Activated naive CD4-positive, alpha-beta T cell (primary cell): ENCODE measurements at places on chromosomes 1 and 21.
A peak's percentile ranks its signal among the peaks of the same experiment; 100 is the strongest.

- no peak for DNase-seq
Measured at GRCh38 chr1:220770245-220770913, 16.3 kb upstream of the MTARC1 start.

DNA sequence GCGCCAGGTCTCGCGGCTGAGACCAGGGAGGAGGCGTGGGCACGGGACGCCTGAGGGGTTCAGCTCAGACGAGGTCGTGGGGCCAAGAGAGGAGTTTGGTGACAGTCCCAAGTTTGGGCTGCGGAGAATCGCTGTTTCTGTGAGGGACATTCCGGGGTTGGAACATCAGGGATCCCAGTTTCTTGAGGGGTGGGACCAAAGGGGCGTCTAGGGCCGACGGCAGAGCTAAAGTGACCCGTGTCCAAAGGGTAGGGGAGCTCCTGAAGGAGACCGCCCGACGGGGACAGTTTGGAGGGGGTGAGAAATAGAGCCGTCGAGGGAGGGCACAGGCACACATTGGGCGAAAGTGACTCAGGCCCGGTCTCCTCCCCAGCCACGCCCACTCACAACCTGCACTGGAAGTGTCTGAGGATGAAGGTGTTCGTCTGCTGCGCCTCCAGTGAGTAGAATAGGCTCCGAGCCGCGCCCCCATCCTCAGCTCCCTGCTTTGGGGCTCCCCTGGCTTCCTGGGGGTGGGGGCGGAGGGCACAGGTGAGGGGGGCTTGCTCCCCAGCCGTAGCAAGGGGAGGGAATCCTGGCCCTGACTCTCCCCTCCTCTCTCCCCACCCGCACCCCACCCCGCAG lies 7.0 kb downstream of the EFNA3 start:
- DNase-seq = peak; percentile 49

GRCh38 chr1:185419718-185420117 lies 102.7 kb upstream of the IVNS1ABP start:
- no peak for DNase-seq

GRCh38 chr1:55885619-55886018 lies 670.5 kb upstream of the USP24 start:
- DNase-seq = no peak

GRCh38 chr1:2509589-2509988 lies 16.8 kb downstream of the PANK4 start:
- no peak for DNase-seq

- DNase-seq = no peak
Measured at GRCh38 chr1:16266411-16267118, 29.6 kb upstream of the CPLANE2 start.

DNA sequence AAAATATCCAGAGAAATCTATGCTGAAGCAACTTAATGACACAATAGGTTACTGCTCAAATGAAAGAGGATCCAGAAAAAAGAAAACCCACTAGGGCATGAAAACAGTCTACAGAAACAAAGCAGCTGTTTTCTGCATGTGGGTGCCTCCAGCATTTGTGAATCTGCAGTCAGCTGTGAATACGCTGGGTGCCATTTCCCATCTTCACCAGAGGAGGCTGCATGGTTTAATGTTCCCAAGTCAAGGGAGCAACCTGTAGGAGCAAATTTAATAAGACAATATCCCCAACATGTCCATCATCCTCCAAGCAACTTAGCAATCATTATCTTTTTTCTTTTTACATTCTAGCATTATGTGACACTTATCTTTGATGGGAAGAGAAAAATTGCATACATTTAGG lies 396.6 kb downstream of the BRINP2 start:
- DNase-seq = no peak
